ENCODE measurements at places on chromosomes 7 and 10.

GRCh38 chr7:130136579-130137167 lies 66.3 kb downstream of the KLHDC10 start:
- DNase-seq = no peak

DNA sequence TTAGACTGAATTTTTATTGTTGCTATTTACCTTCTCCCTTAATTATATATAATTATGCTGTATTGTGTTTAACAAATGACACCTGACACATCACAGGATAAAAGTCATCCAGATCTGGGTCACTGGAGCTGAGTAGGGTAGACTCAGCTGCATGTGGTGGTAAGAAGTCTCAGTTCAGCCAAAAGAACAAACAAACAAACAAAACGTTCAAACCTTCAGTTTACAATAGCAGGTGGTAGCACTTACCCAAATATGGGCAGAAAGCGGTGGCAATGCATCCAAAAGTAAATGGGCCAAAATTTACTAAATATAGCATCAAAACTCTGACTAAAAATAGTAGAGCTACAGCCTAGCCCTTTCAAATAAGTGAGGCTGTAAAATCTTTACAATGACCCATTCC lies 42.2 kb downstream of the ZWINT start:
- DNase-seq = peak; percentile 31

DNA sequence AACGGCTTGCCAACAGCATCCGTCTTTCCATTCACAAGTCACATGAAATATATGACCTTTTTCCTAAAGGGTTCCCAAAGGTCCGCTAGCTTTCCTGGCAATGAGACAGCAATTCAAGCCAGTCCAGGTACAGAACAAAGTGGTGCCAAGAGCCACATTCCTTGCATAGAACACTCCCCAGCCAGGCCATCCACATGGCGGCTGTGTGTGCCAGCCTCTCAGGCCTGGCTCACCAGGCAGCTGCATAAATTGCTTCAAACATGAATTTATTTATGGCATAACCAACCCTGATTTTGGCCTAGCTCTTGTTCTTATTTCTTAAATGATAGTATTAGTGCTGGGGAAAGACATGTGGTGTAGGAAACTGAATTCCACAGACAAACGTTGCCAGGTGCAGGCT lies 63.7 kb upstream of the CREB5 start:
- no peak for DNase-seq

GRCh38 chr7:29272057-29272456 lies 77.5 kb downstream of the CHN2 start:
- DNase-seq = no peak

- DNase-seq = no peak
These were observed 1.7 kb upstream of the RBM20 start for GRCh38 chr10:110642204-110643034.

DNA sequence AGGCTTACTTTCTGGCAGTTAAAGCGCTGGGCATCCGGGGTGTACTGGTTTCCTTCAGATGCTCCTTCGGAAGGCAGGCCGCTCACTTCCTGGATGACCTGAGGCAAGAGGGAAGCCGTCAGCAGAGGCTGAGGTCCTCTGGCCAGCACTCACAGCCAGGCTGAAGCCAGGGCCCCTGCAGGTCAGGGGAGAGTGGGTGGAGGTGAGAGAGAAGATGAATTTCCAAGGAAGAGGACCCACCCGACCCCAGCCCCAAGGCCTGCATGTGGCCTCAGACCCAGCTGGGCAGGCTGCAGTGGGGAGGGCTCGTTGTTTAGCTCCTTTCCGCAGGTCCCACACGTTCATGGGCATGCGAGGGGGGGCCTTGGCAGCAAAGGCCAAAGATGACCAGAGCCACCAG lies 71.3 kb downstream of the VWA2 start:
- DNase-seq = no peak

DNA sequence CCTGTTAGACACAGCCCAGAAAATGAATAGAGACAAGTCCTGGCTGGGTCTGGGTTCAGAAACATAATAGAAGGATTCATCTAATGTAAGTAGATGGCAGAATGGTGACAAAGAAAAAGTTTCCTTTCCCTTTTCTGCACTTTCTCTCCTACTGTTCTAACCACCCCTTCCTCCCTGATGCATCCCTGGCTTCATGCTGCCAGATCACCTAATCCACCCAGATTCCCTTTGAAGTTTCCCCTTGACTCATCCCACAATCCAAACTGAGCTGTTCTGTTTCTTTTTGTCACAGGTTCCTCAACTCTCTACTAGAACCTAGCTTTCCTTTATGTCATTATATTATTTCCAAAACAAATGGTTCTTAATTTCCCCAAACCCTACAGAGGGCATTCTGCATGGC lies 1.1 kb upstream of the MACC1 start:
- no peak for DNase-seq

DNA sequence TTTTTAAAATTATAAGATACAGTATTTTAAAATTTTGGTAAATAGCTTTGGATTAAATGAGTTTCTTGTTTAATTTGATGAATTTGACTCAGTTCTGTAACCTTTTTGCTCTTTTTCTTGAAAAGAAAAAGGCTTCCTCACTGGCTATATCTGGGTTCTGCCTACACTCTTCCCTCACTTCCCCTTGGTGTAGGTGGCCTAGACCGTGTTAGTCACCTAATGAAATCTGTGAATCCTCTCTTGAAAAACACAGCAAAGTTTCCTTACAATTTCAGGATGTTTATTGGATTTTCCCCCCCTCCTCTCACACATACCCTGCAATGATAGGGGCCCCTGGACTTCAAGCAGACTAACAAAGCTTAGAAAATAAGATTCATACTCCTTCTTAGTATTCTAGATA lies 231.6 kb downstream of the ADK start:
- DNase-seq = no peak

DNA sequence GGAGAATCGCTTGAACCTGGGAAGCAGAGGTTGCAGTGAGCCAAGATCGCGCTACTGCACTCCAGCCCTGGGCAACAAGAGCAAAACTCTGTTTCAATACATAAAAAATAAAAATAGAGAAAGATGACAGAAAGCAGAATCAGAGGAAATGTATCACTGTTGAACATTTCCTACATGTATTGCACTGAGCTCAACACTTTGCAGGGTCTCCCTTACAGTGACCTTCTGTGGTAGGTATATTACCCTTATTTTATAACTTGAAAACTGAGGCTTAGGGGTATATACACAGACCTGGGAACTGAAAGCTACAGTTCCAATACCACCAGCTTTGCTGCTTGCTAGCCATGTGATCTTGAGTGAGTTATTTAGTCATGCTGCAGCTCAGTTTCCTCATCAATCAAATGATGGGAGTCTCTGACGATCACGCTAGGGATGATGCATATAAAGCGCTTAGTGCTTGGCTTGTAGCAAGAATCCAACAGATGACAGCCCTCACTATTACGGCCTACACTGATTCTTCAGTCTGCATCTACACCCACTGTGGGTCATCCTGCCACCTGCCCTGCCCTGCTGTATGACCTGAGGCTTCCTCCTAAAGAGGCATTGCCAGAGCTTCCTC lies 99.0 kb downstream of the PDE1C start:
- DNase-seq = no peak

GRCh38 chr10:117178190-117178589 lies 19.1 kb upstream of the KCNK18 start:
- DNase-seq = no peak

- no peak for DNase-seq
These were observed 102.1 kb downstream of the RTKN2 start for GRCh38 chr10:62166331-62167131.

GRCh38 chr7:29457565-29458011 lies 106.0 kb upstream of the PRR15 start:
- no peak for DNase-seq

DNA sequence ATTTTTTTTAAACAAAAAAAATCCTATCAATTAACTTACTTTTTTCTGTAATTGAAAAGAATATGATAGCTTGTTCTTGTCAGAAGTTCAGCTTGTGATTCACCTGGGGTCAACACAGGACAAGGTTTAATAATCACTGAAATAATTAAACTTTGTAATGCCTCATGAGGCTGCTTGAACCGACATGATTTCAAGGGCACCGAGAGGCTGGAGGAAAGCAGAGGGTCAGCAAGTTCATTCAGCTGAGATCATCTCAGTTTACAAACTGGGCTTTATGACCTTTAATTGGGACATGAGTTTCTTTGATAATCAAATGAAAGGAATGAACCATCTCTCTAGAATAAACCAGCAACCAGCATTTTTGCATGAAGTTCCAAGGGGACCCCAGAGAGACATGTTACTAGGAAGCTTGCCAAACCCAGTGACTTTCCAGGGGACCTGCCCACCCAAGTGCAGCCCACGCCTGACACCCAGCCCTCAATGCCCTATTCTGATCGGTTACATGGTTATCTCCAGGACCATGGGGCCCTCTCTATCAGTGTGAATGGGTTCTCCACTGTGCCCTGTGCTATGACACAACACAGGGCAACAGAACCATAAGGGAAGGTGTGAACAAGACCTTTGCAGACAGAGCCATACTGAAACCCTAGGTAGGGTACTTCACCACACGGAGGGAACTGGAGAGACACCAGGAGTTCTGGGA lies 7.8 kb upstream of the CYP3A4 start:
- no peak for DNase-seq

GRCh38 chr7:66047426-66047825 lies 28.2 kb upstream of the ASL start:
- DNase-seq = no peak

DNA sequence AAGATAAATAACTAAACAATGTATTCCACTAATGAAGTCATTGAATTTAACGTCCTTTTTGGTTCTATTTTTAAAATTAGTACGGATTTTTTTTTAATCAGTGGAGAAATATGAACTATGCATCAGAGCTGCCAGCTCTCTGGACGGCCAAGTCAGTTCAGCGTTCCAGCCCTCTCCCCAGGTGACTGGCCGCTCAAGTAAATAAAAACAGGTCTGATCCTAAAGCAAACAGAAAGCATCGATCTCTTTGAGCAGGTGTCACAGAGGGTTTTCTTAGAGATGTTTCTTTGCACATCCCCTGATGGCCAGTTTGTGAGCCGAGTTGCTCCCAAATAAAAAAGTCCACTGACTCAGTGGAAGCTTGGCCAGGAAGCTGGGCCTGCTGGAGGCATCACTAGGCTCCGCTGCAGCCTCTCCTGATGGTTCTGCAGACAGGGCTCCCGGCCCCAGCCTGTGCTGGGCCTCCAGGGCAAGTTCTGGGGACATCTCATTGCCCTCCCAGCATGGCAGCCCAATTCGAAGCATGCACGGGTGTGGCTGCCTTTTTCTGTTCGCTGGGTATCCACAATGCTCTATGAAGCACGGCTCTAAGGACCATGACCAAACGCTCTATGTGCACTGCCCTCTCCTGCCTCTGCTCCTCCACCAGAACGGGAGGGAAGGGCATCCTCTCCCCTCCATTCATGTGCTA lies 74.7 kb upstream of the PPP2R2D start:
- peak; percentile 44 for DNase-seq

GRCh38 chr10:72274730-72275350 lies 1.1 kb downstream of the DDIT4 start:
- DNase-seq = peak; percentile 57

DNA sequence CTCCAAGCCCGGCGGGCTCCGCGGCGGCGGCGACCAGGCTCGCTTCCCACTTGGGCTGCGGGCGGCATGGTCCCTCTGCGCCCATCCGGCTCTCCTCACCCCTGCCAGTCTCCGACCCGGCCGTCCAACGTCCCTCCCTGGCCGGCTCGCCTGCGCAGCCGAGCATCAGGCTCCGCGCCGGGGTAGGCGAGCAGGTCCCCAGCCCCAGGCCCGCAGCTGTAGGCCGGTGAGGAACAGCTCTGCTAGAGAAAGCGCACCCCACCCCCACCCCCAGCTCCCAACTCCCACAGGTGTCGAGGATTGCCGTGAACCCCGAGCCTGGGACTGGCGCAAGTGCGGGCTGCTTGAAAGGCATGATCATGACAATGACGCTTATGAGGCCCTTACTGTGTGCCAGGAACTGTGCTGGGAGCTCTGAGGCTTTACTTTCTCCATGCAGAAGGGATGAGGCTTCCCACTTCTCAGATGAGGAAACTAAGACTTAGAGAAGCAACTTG lies 20.8 kb upstream of the PAX2 start:
- DNase-seq = no peak

- DNase-seq = no peak
These were observed 73.5 kb downstream of the CUX1 start for GRCh38 chr7:101890749-101891523.

- DNase-seq = peak; percentile 82
These were observed 1066.7 kb downstream of the GRM8 start for GRCh38 chr7:126185959-126186580.

DNA sequence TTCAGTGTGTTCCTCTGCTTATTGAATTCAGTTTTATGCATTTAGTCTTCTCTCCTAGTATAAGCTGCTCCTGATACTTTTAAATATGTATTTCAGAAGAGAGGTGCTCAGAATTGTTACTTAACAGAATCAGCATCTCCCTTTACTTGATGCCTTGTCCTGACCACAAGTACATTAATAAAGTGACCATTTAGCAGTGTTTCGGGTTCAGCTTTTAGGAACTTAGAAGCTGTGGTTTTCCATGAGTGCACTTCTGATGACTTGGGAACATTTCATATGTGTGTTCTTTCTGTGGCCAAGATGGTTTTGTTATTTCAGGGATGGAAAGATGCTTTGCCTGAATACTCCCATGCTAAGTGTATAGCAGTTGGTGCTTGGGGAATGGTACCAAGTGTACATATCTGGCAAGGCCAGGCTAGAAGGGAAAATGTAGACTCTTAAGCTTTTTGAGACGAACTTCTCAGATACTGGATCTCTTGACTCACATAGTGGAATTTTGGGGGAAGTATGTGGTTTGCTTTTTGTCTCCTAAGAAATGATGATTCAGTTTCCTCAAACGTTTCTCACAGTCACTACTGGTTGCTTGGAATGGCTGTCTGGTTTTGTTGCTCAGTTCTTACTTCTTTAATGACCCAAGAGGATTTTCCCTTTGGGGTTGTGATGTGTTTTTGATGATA lies 17.2 kb downstream of the SGPL1 start:
- no peak for DNase-seq

DNA sequence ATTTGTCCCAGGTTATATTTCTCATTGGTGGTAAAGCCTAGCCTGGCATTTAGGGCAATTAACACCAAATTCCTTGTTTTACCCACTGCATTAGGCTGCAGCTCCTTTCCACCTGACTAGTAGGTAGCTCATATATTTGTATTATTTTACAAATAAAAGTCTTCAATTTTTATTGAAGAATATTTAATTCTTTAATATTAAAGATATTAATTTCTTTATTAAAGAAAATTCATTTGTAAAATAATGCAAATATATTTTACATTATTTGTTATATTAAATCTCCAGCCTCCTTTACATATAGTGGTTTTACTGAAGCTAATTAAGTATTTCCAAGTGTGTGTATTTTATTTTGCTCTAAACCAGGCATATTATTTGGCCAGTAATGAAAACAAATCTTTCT lies 361.2 kb downstream of the GPR158 start:
- no peak for DNase-seq

DNA sequence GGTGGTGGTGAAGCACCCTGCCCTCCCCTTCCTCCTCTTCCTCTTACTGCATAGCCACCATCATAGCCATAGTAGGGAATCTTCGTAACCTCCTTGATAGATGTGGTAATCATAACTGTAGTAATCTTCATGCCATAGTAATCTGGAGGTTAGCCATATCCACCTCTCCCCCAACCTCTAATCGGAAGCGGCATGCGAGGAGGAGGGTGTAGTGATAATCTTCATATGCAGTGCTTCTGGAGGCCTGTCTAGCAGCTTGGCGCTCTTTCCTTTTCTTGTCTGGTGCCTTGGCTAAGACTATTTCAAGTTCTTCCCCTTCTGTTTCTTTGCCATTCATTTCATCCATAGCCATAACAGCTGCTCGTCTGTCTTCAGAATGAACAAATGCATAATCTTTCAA lies 90.9 kb downstream of the MLLT10 start:
- no peak for DNase-seq

- no peak for DNase-seq
These were observed 128.3 kb downstream of the PRPF18 start for GRCh38 chr10:13715100-13715499.
